Activated CD4-positive, alpha-beta T cell treated with anti-CD3 and anti-CD28 coated beads, Interleukin-2, amount 50 U/mL, for 1 hour (primary cell): ENCODE measurements at places on chromosomes 11 and 22.
A peak's percentile ranks its signal among the peaks of the same experiment; 100 is the strongest.

- no peak for DNase-seq
These were observed 37.6 kb upstream of the ALX4 start for GRCh38 chr11:44347538-44347937.

GRCh38 chr11:116790167-116791001, 1.3 kb downstream of the APOA5 start:
- no peak for DNase-seq

- no peak for DNase-seq
These were observed 246.6 kb downstream of the TMEM135 start for GRCh38 chr11:87284306-87284705.

- no peak for DNase-seq
These were observed 4.4 kb downstream of the ALX4 start for GRCh38 chr11:44305470-44306051.

GRCh38 chr11:94181943-94182342, 53.3 kb downstream of the PANX1 start:
- no peak for DNase-seq

DNA sequence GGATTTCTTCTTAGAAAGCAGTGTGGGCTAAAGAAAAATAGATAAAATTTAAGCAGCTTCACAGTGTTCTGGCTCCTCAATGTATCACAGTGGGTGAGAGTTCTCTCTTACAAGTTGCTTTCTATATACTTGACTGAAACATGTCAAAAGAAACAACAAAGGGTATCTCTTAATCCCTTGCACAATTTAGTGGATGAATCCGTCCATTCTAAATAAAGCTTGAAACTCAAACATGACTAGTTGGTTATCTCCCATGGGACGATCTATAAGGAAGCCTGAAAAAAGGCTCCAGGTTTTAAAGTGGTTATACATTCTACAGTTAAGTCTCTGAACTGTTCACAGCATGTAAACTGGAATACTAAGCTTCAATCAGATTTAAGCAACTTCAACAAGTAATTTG, 993.1 kb upstream of the CNTN5 start:
- DNase-seq = no peak

- no peak for DNase-seq
These were observed 9.4 kb upstream of the PPM1F start for GRCh38 chr22:21961886-21962654.

DNA sequence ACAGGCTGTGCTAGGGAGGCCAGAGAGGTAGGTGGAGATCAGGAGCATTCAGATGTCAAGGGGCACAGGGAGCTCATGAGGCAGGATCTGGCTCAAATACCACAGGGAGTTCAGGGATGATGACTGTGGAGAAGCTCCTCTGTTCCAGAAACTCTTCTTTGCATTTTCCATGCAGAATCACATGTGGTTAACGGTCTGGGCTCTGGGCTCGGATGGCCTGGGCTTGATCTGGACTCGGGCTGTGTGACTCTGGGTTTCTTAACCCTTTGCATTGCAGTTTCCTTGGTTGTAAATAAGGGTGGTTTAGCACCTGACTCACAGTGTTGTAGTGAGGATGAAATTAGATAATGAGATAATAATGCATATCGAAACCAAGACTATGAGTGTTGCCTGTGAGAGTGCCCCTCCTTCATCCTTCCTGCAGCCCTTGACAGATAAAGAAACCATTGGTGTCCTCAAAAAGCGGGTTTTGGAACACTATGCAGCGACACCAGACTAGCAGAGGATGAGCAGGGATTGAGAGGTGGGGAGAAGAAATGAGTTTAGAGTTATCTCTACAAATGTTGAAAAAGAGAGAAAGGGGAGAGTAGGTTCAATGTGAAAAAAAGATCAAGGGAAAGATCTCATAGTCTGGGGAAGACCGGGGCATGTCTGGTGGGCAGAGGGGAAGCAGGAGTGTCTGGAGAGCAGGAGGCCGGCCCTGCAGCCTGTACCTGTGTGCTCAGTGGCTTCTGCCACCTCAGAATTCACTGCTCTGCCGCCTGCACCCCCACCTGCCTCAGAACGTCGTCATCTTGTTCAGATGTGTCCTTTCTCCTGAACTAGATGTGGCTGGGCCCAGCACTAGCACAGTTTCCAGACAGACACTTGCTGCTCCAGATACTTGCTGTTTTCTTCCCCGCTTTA, 197.8 kb upstream of the SORL1-AS1 start:
- no peak for DNase-seq

- DNase-seq = no peak
These were observed 44.8 kb upstream of the PTPN5 start for GRCh38 chr11:18836417-18836816.

DNA sequence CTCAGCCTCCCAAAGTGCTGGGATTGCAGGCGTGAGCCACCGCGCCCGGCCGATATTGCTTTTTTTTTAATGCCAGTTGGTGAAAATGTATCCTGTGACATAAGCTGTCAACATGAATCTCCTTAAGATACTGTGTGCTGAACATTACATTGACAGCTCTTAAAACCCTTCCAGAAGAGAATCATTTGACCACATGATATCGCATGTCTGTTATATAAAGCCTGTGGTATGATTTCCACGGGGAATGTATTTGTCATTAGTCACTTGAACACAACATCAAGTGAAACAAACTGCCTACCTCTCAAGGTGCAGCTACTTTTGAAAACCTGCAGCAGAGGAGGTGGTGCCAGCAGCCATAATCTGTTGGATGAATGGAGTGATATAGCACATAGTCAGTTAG, 67.0 kb downstream of the BCL2L13 start:
- no peak for DNase-seq

DNA sequence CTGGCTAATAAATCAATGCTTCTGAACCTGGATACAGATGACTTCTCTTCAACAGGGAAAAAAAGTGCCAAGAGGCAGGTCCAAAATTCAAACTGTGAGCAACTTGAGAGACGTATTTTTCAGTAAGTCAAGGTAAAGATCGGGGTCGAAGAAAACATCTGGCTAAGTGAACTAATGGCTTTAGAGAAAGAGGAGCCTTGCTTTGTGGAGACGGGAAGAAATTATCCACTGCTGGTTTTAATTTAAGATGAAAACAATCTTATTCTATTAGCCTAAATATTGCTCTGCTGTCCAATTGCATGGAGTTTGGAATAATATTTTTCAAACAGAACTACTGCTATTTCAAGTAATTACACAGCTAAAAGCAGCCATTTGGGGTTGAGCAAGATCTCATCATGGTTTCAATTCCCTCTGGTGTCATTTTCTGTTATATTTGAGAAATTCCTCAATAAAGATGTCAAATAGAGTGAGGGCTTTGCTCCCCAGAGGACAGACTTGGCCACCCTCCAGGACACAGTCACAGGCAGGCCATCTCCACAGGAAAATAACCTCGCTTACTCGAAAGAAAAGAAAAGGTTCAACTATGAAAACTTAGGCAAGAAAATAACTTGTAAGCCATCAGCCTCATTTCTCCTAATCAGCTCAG, 29.8 kb downstream of the SCUBE1 start:
- no peak for DNase-seq

GRCh38 chr11:19703211-19703610, 9.4 kb upstream of the NAV2 start:
- DNase-seq = no peak

DNA sequence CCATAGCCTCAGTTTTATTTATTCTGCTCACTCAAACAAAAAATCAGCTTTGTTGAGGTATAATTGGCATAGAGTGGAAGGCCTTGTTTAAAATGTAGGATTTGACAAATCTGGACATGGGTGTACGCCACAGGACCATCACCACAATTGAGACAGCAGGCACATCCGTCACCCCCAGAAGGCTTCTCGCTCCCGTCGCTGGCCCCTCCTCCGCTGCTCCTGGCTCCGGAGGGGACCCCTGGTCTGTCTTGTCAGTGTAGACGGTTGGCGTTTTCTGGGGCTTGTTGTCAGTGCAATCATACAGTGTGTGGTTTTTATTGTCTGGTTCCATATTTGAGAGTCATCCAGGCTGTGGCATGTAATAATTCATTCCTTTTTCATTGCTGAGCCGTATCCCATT, 97.6 kb downstream of the KCNQ1 start:
- no peak for DNase-seq

DNA sequence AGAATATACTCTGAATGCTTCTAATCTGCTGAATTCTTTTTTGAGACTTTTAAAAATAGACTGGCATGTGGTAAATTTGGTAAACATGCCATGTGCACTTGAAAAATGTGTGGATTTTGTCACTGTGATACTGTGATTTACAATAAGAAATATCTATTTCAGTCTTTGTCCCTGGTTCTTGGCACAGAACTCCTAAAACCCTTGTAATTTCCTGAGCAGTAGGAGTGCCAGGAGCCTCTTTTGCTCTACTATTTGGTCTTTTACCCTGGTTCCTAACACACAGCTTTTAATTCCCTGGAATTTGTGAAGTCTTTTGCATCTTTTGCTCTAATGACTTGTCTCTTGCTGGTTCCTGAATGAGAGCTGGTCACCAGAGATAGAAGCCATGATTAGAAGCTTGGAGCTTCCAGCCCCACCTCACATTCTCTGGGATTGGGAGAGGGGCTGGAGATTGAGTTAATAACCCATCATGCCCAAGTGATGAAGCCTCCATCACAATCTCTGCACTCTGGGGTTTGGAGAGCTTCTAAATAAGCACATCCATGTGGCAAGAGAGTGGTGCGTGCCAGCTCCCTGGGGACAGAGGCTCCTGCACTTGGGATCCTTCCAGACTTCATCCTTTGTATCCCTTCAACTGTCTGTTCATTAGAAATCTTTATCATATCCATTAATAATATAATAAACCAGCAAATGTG, 27.2 kb upstream of the SYT13 start:
- DNase-seq = no peak

DNA sequence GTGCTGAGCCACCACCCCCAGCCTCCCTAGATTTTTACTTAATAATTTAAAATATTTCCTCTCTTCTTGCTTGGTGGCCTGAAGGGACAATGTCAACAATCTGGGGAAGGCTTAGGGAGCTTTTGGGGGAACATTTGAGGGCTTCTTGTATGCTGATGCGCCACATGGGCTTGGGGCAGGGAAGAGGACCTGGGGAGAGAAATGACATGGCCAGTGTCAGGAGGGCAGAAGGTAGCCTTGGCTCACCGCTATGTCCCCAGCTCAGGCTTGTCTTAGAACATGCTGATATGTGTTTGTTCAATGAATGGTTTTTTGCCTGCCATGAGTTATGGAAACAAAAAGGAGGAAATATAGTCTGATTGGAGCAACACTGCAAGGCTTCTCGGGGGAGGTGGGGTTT, 51.6 kb downstream of the ST14 start:
- DNase-seq = no peak

- DNase-seq = no peak
These were observed 19.9 kb downstream of the CTNND1 start for GRCh38 chr11:57781529-57781943.

GRCh38 chr22:21762712-21763581, 27.4 kb upstream of the YPEL1 start:
- peak; percentile 11 for DNase-seq

- DNase-seq = no peak
These were observed 6.6 kb downstream of the FLRT1 start for GRCh38 chr11:64042301-64042700.

DNA sequence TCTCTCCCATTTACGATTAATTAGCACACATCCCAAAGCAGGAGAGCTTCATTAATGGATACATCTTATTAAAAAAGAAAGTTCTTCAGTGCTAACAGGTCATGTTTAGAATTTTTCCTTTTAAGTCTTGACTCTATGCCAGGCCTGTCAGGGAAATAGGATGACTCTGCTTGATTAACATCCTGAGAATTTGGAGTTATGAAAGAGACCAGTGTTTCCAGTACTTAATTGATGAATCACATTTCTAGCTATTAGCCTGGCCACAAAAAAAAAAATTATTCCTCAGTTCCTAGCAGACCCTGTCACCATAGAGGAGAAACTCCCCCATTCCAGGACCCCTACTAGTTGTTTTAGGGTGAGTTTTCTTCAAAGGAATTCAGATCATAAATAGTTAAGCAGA, 23.6 kb upstream of the ME3 start:
- DNase-seq = no peak

DNA sequence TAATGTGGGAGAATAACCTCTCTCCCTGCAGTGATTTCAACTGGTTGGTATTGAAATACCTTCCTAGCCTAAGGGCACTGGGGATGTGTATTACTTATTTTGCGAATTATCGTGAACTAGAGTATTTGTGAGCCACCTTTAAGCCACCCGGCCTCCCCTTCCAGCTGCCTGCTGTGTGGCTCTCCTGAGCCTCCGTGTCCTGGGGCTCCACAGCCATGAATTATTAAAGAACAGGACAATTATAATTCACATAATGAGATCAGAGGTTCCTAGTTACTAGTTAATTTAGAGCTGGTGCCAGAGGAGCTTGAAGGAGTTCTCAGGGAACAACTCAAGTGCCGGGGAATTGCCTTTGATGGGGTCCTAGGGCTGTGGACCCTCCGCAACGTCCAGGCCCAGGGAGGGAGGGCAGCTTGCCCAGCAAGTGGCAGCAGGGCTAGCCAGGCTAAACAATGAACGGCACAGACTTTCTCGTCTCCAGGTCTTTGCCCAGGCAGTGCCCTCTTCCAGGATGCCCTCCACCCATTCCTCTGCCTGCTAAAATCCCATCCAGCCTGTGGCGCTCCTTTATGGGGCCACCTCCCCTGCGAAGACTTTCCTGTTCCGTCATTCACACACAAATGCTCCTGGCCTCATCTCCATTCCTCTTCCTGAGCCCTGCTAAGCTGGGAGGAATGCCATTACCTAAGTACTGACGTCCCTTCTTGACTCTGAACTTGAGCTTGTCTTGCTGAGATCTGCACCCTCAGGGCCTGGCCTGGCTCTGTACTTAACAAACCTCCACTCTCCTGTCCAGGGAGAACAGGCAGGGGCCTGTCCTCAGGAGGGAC, 91.5 kb downstream of the RTL6 start:
- DNase-seq = no peak

DNA sequence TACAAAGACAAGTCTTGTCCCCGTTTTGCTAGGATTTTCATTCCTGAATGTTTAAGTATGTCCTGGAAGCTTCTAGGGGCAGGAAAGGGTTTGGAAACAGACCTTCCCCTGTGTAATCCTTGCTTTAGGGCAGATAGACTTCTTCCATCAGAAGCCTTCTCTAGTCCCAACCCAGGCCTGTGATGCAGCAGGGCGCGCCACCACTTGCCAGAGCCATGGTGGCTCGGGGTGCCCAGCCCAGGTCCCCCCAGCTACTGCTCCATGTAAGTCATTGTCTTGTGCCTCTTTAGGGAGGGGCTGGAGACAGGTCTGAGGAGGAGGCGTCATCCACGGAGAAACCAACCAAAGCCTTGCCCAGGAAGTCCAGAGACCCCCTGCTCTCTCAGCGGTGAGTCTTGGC, 4.3 kb downstream of the NOL12 start:
- DNase-seq = no peak

DNA sequence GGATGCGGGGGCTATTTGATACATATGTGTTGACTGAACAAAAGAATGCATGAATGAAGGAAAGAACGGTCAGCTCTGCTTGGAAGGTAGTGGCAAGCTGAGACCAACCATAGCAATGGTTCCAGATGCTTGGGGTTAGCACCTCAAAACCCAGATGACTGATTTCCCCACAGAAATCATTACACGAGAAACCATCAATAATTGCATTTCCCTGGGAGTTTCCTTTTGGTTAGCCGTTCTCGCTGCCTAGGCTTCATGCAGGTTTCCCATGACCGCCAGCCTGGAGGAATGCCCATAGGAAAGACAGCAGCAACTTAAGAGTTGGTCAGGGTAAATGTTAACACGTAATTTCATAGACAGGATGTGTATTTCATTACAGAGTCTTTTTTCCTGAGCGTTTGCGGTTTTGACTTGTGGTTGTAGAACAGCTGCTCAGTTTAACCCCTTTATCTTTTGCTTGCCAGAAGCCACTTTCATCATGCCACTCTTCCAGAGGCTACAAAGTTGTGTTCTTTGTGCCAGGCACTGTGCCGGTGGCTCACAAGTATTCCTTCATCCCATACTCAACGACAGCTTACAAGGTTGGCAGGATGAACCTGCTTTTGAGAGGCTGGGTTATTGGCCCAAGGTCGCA, 2.8 kb downstream of the IL17RA start:
- DNase-seq = peak; percentile 23
